ENCODE measurements at places on chromosomes 1 and 21.

DNA sequence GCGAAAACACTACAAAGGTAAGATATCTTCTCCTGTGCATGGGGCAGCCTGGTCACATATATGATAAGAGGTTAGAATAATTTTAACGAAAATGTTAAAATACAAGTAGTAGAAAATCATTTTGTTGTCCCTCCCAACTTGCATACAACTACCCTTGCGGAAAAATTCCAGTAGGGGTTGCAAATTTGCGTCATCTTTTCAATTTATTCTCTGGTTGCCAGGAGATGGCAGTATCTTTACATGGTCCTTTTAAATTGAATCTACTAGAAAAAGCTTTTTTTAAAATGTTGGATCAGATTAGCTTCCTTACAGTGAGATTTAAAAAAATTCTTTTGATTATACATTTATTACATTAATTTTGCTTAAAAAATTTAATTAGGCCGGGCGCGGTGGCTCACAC is 10.9 kb downstream of the S100PBP start:
- peak; percentile 19 for DNase-seq

DNA sequence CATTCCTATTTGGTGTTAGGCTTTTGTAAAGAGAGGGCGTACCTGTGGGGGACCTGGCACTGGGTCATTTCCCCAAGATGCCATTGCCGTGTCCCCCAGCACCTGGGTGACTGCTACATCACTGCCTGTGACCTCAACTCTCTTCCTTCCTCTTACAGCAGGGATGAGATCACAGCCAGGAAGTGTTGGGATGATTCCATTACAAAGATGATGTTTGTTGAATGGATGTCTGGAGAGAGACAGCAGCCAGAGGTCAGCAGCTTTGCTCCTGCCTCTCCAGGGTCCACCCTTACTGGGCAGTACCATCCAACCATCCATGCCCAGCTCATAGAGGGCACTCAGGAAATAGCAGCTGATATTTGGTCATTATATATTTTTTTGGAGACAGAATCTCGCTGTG is 35.1 kb downstream of the TMEM51 start:
- DNase-seq: peak; percentile 65

- no peak for DNase-seq
Measured at GRCh38 chr1:66275083-66275482, 258.9 kb upstream of the SGIP1 start.

- no peak for DNase-seq
Measured at GRCh38 chr1:5661196-5662085, 330.8 kb downstream of the NPHP4 start.

GRCh38 chr1:3330771-3331245 is 123.7 kb upstream of the ARHGEF16 start:
- no peak for DNase-seq

DNA sequence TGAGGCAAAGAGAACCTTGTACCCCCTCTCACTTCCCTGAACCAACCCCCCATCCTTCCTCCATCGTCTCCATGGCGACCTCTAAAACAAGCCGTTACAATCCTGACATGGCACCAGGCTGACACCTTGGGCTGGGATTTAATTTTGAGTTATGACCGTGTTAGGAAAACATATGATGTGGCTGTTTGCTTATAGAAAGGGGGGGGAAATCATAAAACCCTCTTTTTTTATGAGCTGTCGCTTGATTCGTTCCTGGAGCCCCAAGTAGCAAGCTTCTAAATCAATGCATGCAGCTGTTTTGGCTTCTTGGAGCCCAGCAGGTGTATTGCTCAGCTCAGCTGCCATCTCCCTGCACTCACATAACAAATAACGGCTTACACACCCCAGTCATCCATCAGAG is 301.2 kb upstream of the SPAG17 start:
- no peak for DNase-seq

- DNase-seq: no peak
Measured at GRCh38 chr1:232973652-232974611, 23.5 kb downstream of the NTPCR start.

GRCh38 chr1:14923727-14924452 is 229.7 kb upstream of the TMEM51 start:
- DNase-seq: peak; percentile 64

DNA sequence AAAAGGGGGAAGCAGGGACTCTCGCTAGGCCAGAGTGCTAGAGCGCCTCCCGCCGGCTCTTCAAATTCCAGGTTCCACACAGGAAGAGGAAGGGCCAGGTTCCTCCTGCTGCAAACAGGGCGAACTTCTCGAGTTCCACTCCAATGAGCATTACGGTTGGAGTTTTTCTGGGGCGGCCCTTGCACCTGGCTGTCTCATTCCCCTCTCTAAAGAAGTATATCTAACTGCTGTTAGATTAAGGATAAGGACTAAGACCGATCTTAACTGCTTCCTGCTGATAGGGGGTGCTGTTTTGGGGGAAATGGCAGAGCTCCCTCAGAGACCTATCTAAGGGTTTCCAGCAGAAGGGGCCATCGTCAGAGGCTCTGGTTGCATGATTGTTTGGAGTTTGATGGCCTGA is 138.0 kb downstream of the RABGAP1L start:
- no peak for DNase-seq

- no peak for DNase-seq
Measured at GRCh38 chr21:38619992-38620479, 121.8 kb upstream of the ERG start.

GRCh38 chr1:46527474-46528296 is 23.8 kb downstream of the KNCN start:
- DNase-seq: peak; percentile 57

- no peak for DNase-seq
Measured at GRCh38 chr1:203204756-203205155, 18.3 kb upstream of the CHI3L1 start.

GRCh38 chr21:37849506-37850102 is 66.7 kb downstream of the KCNJ6 start:
- peak; percentile 97 for DNase-seq

GRCh38 chr1:178124115-178124514 is 30.2 kb downstream of the RASAL2 start:
- DNase-seq: no peak

DNA sequence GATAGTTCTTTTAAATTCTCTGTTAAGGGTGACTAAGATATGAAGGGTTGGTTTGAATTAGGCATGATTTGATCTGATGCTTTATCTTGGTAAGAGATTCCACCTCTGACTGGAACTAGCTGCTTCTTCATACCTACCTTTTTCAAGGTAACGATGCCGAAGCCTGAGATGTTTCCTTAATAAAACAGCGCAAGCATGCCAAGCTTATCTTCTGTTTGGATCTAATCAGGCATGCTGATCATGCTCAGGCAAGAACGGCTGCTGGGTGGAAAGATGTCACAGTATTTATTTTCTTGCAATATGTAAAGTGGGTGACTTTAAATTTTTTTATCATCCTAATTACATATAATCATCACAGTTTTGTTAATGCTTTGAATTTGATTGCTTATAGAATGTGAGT is 148.7 kb downstream of the ADGRL2 start:
- DNase-seq: no peak

DNA sequence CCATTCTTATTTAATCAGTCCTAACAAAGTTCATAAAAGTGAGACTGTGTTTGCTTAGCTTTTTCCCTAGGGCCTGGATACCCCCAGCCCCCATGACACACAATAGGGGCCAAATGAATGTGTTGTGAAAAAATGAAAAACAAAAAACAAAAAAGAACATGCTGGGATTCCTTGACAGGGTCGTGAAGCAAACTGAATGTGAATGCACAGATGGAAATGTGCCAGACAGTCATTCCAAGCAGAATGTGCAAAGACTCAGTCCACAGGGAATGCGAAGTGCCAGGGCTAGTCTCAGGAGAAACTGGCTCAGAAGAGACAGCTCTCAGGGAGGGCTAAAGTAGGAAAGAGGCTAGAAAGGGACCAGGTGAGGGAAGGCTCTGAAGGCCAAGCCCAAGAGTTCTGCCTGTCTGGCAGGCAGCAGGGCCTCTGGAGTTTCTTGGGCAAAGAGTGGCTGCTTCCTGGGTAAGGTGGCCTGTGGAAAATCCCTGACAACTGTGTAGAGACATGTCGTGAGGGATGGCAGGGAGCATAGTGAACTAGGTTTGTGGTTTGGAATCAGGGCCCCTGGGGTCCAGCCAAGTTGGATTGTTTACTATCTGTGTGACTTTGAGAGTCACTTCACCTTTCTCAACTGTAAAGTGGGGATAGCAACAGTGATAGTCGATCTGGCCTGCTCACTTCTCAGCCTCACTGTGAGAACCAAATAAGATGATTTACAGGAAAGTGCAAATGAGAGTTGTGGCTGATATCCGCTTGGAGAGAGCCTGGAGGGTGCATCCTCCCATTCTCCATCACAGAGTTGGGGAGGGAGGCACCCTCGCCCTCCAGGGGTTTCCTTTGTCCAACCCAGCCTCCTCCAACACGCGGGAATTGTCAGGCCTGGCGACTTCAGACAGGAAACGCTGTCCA is 1.2 kb upstream of the ADAM15 start:
- DNase-seq: peak; percentile 43

- DNase-seq: peak; percentile 55
Measured at GRCh38 chr1:151166505-151166956, 587 bp downstream of the SCNM1 start.

DNA sequence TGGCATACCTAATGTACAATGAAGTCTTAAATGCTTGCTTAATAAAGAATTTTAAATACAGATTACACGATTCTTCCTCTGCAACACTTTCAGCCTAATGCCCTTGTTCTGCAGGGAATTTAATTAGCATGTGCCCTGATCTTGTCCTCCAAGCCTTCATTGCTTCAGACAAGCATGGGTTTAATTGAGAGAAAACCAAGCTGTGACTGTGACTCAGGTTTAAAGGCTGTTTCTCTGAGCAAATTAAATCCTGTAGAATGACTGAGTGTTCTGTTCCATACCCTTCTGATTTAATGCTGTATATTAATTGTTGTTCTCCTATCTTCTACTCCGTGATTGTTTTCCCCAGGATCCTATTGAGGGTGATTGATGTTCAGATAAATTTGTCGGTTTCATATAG is 269.0 kb upstream of the PRMT6 start:
- no peak for DNase-seq

GRCh38 chr1:233006108-233006507 is 55.7 kb downstream of the NTPCR start:
- DNase-seq: no peak

GRCh38 chr1:166914111-166914510 is 38.0 kb upstream of the TADA1 start:
- DNase-seq: no peak

DNA sequence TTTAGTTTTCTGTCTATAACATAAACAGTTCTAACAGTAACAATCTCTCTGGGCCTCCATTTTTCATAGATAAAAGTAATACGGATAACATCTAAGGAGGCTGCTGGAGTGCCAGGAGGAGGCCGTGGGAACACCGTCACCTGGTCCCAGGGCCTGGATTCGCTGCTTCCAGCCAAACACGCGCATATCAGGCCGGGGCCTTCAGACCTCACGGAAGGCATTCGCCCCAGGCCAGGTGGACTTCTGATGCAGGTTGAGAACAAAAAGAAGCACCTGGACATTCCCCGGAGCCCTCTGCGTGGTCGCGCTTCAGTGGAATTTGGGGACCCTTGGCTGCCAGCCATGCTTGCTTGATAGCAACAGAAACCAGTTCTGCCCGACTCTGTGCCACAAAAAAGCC is 113.1 kb upstream of the GUCA2B start:
- no peak for DNase-seq

DNA sequence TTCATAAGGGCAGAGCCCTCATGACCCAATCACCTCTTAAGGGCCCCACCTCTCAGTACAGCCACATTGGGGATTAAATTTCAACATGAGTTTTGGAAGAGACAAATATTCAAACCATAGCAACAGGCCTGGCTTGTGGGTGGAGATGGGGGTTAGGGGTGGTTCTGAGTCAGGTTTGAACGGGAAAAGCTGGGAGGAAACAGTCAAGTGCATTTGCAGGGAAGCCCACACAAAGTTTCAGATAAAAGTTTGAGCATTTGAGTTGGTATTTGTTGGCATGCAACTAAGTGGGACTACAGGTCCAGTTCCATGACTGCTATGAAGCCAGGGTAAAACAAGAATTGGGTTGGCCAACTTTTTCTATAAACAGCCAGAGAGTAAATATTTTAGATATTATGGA is 21.0 kb upstream of the PADI2 start:
- DNase-seq: no peak

GRCh38 chr1:24948079-24948827 is 18.2 kb upstream of the RUNX3 start:
- DNase-seq: no peak

- DNase-seq: no peak
Measured at GRCh38 chr1:62295921-62296491, 23.2 kb downstream of the KANK4 start.

- no peak for DNase-seq
Measured at GRCh38 chr1:159854693-159855192, 7.7 kb downstream of the VSIG8 start.

DNA sequence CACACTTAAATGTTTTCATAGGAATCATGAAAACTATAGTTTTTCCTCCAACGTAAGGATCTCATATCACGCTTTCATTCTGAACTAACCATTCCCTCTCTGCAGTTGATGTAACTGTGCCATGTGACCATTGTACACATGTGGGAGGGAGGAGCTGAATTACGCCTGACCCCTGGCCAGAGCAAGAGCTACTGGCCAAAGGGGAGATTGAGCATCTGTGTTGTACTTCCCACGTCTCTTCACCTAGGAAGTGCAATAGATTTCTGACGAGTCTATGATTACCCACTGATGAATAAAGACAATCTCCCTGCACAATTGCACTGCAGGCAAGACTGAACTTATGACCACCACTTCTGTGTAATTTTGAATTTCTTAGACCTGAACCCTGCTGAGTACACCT is 24.0 kb downstream of the PTPRC start:
- no peak for DNase-seq

GRCh38 chr1:203428981-203429599 is 46.5 kb upstream of the PRELP start:
- no peak for DNase-seq

GRCh38 chr1:192979542-192979941 is 79.6 kb downstream of the UCHL5 start:
- peak; percentile 86 for DNase-seq

GRCh38 chr1:69688193-69688592 is 120.5 kb downstream of the LRRC7 start:
- no peak for DNase-seq

DNA sequence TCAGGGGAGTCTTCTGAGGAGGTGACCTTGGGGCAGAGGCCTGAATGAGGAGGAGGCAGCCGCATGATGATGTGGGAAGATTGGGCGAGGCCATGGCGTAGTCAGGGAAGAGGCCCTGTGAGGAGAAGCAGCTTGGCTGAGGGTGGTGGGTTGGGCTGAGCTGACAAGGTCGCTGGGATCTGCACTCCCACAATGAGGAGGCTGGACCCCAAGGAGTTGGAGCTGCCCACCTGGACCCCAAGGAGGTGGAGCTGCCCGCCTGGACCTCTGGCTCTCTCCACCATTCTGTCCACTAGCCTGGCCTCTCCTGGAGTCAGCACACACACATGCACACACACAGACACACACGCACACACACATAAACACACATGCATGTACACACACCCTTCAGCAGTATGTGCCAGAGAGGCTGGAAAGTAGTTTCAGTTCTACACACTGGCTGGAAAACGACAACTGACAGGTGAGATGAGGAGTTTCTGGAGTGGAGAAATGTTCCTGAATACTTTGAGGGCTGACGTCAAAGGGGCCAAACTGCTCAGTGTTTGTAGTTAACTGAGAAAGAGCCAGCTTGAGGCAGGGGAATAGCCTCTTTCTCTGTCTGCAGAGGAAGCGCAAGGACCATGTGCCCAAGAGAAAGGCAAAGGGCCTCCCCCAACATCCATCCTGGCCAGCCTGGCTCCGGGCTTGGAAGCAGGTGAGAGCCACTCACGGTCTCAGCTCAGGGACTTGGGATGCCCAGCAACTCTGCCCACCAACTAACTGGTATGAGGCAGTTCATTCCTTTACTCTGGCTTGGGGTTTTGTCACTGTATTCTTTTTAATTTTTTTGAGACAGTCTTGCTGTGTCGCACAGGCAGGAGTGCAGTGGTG is 7.1 kb downstream of the SMPDL3B start:
- DNase-seq: no peak

GRCh38 chr1:14190508-14190907 is 408.0 kb upstream of the KAZN start:
- DNase-seq: peak; percentile 73

All from RCC 7860 (cell line).